ENCODE measurements at places on chromosomes 6 and 20.

DNA sequence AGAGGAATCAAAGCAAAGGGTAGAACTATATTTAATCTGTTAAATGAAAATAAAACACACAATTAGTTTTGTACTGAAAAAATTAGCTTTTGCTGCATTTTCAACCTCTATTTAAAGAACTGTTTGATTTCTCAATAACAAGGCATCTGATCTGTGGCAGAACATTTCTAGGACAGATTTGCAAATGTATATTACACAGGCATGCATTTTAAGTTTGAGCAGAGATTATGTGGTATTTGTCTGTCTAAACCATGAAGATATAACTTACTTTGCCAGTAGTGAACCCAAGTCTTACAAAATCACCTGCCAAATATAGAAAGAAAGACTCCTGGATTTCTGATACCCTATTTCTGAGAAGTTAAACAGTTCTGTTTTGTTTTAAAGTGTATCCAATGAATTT lies 71.9 kb downstream of the TFAP2B start:
- DNase-seq: no peak

GRCh38 chr6:89483111-89483720 lies 50.3 kb downstream of the ANKRD6 start:
- DNase-seq: no peak

GRCh38 chr20:8971669-8972316 lies 97.1 kb upstream of the PLCB4 start:
- no peak for DNase-seq

DNA sequence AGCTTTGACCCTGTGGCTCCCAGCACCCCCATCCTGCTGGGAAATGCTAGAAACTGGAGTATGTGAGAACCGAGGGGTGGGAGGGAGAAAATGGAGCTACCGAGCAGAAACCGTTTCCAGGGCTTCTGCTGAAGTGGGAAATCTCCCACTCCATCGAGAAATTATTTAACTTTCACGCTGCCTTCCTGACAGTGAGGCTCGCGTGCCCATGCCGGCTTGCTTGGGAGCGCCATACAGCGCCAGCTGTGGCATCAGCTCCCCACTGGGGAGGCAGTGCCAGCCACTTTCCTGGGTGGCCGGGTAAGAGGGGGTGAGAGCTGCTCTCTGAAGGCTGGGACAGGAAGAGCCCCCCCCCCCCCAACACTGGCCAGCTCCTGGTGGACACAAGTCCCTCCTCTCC lies 268.9 kb downstream of the TAF4 start:
- DNase-seq: no peak

DNA sequence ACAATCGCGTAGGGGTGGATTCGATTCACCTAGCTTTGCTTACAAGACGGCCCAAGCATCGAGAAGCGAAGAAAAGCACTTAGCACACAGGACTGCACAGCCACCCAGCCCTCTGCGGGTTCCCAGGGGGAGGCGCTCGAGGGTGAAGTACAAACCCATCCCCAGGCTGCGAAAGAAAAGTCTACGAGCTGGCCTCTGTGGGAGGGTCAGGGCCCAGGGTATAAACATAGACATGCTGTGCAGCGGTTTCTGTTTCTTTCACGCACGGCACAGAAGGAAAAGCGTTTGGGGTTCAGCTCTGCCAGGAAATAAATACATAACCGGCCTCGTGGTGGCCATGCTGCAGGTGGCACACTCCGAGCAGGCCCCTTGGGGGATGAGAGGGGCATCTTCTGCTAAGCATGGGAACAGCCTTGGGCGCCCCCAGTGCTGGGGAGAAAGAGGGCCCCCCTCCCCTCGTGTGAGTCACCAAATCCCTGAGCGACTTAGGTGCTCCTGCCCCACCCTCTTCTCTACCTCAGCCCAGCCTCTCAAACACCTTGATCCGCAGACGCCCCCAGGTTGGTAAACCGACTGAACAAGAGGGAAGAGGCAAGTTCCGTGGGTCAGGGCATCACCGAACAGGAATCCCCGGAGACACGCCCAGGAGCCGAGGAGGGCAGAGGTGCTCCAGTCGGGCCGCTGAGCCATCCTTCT lies 91.6 kb upstream of the RIPOR2 start:
- no peak for DNase-seq

DNA sequence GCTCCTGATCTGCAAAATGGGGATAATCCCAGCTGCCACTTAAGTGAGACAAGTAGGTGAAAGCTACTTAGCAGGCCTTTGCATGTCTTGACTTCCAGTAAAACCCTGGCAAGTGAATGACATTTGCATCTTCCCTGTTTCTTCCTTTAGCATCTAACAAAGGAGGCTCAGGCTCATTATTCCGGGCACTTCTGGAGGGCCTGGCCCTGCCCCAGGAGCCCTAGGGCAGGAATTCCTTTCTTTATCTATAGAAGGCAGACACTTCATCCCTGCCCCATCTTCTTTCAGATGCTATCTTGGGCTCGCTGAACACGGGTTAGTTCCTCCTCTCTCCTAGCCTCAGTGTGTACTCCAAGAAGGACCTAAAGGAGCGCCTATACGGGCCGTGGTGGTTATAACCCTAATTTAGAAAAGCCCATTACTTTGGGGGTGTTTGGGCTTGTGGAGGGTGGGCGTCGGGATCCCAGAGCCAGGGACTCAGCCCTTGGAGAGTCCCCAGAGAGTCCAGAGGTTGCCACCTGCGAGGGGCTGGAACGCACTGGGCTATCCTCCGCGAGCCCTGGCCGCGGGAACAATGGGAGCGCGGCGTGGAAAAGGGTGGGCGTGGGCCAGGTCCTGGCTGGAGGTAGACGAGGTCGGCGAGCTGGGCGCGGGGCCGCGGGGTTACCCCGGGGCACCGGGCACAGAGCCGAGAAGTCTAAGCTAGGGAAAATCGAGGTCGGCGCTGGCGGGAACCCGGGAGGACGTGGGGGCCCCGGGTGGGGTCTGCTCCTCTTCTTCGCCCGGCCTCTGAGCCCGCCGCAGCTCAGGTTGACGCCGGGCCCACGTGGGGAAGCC lies 62.8 kb upstream of the EPB41L1 start:
- DNase-seq: no peak

- peak; percentile 46 for DNase-seq
Observed at GRCh38 chr6:130322673-130323268, 43.0 kb upstream of the TMEM200A start.

GRCh38 chr6:55474382-55474781 lies 104.6 kb downstream of the HMGCLL1 start:
- DNase-seq: no peak

GRCh38 chr6:138441965-138442364 lies 37.9 kb downstream of the HEBP2 start:
- DNase-seq: no peak

DNA sequence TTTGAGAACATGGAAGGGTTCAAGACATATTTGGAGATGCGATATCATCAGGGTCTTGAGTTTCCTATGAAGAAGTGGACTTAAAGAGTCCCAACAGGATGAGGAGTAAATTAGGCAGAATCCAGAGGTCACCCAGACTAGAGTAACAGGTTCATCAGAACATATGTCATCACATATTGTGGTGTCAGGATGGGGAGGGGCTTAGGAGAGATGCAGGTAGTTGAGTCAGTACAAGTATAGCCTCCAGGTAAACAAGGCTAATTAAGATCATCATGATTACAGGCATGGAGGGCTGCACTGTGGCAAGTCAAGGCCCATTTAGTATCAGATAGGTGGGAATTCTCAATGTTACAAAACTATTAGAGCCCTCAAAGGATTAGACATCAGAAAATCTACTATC lies 90.1 kb upstream of the PAK5 start:
- DNase-seq: no peak

DNA sequence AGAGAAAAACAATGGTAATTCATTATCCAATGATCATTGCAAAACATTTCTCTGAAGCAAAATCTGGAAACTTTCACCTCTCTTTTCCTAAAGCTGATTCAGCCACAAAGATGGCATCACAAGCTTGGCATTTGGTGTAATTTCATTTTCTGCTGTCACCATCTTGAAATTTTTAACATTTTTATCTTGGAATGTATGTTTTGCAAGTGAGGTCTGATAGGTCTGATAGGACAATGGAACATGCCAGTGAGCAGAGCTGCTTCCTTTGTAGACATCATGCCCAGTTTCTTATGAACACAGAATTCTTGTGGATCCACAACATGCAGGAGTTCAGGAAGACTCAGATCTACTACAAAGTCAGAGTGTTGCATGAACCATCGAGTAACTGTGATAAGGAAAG lies 969.6 kb downstream of the EYS start:
- no peak for DNase-seq

GRCh38 chr20:725491-725890 lies 42.8 kb downstream of the SLC52A3 start:
- no peak for DNase-seq

DNA sequence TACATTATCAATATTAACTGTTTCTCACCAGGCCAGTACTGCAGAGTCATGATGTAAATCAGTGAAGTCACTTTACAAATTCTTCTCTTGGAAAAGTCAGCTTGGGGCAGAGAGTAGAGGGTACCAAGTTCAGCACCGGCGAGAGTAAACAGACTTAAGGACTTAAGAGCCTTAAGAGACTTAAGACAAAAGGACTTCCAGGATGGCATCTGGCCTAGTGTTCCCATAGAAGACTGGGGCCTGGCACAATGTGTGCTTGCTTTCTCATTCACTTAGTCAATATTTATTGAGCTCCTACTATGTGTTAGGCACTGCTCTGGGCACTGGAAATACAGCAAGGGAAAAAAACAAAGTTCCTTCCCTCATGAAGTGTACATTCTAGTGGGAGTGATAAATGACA lies 1.4 kb upstream of the SNPH start:
- DNase-seq: no peak

GRCh38 chr20:22390543-22390903 lies 193.8 kb downstream of the FOXA2 start:
- DNase-seq: no peak

- DNase-seq: no peak
Observed at GRCh38 chr6:71203206-71203605, 85.4 kb upstream of the OGFRL1 start.

All from ACHN (cell line).